ENCODE measurements at places on chromosomes 2 and 18.

GRCh38 chr2:105809097-105809473 lies 64.4 kb downstream of the NCK2 start:
- no peak for DNase-seq

- DNase-seq, result no peak
Observed at GRCh38 chr2:189248141-189248540, 68.6 kb upstream of the COL5A2 start.

- DNase-seq, result no peak
Observed at GRCh38 chr2:46211461-46211860, 85.7 kb upstream of the EPAS1 start.

DNA sequence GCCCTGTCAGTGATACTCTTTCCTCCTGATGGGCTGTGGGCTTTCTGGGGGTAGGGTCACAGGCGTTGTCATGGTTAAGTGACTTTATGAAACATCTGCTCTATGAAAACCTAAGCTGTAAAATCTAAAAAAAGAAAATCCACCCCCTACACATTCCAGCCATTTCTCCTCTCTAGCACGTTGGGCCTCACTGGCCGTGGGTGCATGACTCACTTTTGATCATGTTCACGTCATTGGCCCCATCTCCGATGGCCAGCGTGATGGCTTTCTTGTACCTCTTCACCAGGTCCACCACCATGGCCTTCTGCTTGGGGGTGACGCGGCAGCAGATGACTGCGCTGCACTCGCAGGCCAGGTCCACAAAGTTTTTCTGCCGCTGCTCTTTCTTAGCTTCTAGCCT lies 39.3 kb upstream of the NARS1 start:
- DNase-seq, result no peak

GRCh38 chr18:69658685-69659084 lies 258.0 kb downstream of the DOK6 start:
- DNase-seq, result no peak

- no peak for DNase-seq
Observed at GRCh38 chr18:45487581-45487980, 127.7 kb upstream of the SLC14A2 start.

DNA sequence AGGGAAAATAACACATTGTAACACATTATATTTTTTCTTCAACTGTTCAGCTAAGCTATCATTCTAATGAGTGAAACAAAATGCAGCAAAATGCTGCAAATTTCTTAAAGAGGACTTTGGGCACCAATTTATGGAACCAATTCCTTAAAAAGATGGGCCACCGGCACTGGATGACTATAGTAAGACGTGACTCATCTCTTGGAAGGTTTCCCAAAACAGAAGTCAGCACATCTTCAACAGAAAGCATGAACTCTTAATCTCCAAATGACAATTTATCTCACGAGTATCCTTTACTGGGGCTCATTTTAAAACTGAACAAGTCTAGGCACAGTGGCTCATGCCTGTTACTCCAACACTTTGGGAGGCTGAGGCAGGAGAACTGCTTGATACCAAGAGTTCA lies 213.4 kb downstream of the CDH20 start:
- no peak for DNase-seq
